Midbrain (tissue), 1 donor: ENCODE measurements at places on chromosomes 1 and 21.

GRCh38 chr1:244414543-244414942, 37.2 kb downstream of the ADSS2 start:
- DNase-seq = no peak

DNA sequence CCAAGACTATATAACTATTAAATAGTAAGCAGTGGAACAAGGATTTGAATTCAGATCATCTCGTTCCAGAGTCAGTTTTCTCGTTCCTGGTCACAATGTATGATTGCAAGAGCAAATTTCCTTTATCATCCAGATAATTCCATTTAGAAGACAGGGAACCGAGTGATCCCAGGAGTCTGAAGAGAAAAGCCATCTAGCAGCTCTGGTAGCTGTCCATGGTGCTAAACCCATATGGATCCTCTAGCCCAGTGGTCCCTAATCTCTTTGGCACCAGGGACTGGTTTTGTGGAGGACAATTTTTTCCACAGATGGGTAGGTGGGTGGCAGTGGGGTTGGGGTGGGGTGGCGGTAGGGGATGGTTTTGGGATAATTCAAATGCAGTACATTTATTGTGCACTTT, 229.4 kb downstream of the PTPRU start:
- no peak for DNase-seq

DNA sequence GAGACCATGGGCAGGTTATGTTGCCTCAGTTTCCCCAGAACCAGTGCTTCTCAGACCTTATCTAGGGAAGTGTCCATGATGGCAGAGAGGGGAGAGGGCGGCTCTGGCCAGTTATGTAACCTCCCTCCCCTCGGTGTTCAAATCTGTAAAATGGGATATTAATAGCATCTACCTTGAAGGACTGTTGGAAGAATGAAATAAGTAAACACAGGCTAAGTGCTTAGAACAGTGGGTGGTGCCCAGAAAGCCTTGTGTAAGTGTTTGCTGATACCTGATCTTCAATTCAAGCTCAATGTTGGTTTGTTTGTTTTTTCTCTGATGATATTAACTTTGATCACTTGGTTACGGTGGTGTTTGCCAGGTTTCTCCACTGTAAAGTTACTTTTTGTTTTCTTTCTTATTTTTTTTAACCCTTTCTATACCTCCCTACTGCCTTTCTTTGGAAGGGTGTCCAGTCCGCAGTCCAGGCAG, 34.9 kb downstream of the EPHA2 start:
- no peak for DNase-seq

DNA sequence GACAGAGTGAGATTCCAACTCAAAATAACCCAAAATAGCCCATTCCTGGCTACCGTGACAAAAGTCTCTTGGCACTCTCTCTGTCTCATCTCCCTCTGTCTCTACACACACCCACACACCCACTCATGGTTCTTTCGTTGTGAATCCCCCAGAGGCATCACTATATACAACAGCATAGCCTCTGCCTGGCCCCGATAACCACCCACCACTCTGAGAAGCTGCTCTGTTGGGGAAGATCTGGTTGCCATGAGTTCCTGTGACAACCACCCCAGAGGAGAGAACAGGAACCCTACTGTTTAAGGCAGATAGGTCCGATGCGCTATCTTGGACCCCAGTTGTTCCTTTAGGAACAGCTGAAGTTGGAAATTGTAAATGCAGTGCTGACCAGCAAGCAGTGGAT, 70.4 kb upstream of the LYST start:
- DNase-seq = no peak

DNA sequence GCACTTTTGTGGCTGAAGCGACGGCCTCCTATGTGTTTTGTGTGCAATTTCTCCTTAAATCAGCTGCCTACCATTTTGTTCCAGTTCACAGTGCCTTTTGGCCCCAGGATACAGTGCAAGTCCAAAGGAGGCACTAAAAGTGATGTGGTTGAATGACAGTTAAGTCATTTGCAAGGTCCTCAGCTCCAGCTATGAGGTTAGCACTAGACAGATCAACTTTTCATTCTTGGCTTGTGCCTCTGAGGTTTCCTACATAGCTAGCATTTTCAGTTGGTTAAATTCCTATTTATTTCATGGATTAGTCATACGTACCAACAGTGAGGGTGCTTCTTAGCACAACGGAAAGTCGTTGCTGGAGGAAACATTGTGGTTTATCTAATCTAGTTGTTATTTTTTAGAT, 59.3 kb upstream of the NTPCR start:
- no peak for DNase-seq

GRCh38 chr1:29209173-29209572, 21.6 kb downstream of the MECR start:
- DNase-seq = no peak

DNA sequence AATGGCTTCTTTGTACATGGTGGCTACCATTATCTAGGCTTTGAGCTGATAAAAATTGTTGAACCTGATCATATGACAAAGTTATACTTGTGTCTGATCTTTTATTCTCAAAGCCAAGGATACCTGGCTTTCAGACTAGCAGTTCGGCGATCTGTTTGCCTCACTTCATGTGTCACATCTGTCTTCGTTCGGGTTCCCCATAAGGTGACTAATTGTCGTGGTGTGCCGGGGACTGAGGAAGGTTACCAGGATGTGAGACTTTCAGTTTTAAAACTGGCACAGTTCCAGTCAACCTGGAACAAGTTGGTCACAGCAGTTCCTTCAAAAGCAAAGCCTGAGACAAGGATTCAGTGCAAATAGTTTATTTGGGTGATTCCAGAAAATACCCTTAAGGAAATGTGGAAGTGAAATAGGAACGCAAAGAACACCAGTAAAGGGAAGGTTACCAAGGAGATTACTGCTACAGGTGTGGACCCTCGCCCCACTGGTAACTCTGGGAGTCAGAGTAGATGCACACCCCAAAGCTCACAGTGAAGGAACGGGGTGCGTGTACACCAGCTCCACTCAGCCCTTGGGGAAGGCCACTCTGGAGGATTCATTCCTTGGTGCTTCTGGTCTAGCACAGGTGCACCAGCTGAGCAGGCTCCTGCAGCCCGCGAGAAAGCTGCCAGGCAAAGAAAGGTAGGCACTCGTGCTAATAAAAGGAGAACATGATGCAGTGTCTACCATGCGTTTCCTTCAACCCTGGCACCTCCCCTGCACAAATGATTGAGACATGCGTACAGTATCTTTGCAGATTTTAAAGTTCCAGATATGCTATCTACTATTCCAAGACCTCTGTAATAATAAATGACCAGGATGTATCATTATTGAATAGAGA, 69.0 kb downstream of the VWA5B1 start:
- DNase-seq = no peak

- no peak for DNase-seq
Measured at GRCh38 chr1:34529935-34530859, 224.7 kb upstream of the GJB5 start.

- no peak for DNase-seq
Measured at GRCh38 chr1:23575226-23575810, 16.0 kb upstream of the ID3 start.

DNA sequence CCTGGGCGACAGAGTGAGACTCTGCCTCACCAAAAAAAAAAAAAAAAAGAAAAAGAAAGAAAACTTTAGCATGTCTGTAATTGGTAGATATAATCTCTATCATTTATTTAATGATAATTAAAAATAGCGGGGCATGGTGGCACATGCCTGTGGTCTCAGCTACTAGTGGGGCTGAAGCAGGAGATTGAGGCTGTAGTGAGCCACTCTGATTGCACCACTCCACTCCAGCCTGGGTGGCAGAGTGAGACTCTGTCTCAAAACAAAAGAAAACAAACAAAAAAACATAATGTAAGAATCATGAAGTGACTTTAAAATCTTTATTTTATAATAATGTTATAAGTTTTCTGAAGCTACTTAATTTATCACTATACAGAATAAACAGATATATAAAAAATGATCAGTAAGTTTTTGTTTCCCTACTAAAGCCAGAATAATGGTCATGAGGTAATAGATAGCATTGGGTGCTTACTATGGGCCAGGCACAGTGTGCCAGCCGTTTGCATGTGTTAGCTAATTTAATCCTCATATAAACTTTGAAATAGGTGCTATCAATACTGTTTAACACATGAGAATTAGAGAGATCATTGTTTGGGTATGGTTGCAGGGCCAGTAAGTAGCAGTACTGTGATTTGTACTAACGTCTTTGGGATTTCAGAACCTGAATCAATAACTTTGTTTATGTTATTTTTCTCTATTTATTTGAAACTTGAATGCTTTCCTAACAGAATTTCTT, 23.8 kb downstream of the CLIC4 start:
- no peak for DNase-seq

DNA sequence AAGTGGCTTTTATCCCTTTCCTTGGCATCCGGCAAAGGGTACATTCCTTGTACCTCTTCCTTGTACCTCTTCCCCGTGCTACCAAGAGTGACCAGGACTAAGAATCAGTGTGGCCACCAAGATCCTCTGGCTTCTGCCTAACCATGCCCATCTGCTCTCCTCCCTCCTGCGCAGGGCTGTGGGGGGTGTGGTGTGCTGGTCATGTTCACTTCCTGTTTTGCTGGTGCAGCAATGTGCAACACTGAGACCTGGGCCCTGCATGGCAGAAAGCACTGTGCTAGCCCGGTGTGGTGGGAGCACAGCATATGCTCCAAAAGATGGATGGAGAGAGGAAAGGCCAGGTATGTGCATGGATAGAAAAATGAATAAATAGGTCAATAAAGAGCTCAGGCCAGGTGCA, 33.3 kb upstream of the TENT5C start:
- DNase-seq = no peak

DNA sequence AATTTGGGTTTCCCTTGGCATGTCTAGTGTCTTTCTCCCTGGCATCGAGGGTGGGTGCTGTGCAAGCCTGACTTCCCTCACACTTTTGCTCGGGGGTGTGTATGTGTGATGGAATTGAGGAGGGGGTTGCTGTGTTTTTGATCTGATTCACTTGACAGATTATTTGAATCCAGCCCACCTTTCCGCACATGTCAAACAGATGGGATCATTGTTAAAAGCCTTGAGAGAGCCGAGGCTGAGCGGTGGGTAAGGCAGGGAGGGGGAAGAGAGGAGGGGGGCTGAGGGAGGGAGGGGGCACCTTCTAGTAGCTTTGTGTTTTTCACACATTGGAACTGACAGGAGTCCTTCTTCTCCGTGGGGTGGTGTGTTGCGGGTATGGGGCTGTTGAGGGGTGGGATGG, 90.0 kb downstream of the PAPPA2 start:
- DNase-seq = no peak

- no peak for DNase-seq
Measured at GRCh38 chr1:4877426-4877825, 223.0 kb downstream of the AJAP1 start.

DNA sequence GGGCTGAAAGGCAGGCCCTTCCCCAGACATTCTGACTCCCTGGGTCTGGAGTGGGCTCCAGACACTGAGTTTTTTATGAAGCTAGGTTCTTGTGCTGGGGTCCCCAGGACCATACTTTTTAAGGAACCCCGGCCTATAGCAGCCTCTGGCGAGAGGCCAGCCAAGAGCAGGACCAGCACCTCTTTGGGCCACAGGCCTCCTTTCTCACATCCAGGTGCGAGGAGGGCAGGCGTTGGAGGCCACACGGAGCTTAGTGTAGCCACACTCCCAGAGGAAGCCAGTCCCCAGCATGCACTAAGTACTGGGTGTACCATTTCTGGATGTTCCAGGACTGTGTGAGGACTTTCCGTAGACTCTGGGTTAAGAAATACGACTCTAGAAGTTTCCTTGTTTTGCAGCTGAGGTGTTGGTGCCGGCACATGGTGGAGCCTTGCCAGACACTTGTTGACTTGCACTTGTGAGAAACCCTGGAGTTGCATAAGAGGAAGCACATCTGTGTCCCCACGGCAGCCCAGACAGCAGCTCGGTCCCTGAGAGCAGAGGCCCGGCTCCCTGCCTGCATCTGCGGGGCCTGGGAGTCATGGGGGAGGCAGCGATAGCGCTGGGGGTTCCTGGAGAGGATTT, 122.2 kb upstream of the VAMP3 start:
- DNase-seq = no peak

GRCh38 chr1:212518188-212519054, 85.7 kb downstream of the NENF start:
- no peak for DNase-seq

GRCh38 chr1:34742667-34743270, 12.1 kb upstream of the GJB5 start:
- peak; percentile 80 for DNase-seq

DNA sequence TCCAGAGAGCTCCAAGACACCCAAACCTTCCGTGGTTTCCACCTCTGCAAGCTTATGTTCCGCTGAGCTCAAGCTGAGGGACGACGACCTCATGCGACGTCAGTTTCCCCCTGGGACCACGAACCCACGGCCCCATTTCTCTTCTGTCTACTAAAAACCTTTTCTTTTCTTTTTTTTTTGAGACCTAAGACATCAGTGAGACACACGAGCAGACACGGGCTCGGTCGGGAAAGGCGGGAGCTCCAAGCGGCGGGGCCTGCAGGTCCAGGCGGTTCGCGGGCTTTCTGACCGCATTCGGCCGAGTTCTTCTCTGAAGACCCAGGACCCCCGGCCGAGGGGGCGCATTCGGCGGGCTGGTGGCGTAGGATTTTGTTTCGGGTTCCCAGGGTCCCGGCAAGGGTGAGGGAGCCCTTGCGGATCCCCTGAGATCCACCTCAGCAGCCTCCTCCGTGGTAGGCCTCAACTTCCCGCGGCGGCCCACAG, 402 bp downstream of the C21orf58 start:
- no peak for DNase-seq

GRCh38 chr1:82269431-82269830, 468.7 kb downstream of the ADGRL2 start:
- no peak for DNase-seq

DNA sequence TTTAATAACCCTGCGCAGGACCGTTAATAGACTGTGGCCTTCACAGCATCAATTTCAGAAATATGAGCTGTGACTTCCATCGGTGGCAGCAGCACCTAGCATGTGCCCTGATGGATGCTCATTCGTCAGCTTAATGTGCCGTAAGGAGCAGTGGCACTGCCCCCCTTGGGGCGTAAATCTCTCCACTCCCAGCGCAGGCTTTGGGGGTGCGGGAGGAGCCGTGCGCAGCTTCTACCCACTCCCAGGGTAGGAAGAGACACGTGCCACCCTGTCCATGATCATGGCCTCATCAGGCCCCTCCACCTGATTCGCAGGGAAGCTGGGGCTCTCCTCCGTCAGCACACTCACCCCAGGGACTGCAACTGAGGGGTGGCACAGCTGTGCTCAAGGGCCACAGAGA, 149.5 kb downstream of the NPHP4 start:
- DNase-seq = no peak

DNA sequence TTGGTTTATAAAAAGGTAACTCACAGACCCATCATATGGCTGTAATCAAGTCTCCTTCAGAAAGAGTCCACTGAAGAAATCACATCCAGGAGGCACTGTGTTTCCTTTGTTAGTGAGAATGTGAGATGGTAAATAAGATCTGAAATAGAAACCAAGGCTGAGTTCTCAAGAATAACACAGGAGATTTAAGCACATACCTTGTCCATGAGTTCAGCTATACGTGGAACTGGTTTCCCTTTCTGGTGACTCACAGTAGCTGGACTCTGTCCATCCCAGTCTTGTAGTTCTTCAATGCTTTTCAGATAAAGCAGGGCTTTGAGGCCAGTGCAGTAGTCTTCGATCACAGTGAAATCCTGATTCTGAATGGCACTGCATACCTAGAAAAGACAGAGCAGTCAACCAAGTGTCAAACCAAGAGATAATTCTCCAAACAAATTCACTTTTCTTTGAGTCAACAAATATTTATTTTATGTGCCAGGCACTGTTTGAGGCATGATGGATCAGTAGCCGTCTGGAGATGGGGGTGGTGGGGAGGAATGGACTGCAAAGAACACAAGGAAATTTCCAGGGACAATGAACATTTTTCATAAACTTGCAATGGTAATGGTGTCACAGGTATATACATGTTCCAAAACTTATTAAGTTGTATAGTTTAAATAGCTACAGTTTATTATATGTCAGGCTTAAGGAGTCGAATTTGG, 471.4 kb downstream of the PTBP2 start:
- no peak for DNase-seq

- no peak for DNase-seq
Measured at GRCh38 chr1:103171041-103171590, 62.8 kb upstream of the COL11A1 start.
